ENCODE measurements at places on chromosomes 16 and 17.

DNA sequence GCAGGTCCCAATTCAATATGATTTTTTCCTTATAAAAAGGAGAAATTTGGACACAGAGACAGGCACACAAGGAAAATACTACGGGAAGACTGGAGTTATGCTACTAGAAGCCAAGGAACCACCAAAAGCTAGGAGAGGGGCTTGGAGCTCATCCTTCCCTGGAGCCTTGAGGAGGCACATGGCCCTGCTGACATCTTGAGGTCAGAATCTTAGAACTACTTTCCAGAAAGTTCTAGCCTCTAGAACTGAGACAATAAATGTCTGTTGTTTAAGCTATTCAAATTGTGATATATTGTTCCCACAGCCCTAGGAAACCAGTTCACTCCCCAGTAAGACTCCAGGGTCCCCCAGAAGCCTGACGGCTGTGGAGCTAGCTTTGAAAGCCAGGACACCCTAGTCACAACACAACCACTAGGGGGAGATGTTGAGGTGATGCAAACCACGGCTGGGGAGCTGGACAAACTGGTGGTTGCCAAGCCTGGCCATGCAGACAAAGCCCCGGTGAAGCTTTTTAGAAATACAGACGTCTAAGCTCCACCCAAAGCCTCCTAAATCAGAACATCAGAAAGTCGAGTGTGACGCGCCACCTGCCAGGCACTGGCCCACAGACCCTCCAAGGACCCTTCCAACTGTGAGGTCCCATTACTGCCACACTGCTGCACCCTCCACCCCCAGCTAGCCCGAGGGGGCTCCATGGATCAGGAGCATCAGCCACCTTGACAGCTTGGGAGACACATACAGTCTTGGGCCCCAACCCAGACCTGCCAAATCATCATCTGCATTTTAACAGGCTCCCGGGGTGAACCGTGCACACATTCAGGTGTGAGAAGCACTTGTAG, 106.4 kb downstream of the SLC39A11 start:
- DNase-seq = peak; percentile 21

DNA sequence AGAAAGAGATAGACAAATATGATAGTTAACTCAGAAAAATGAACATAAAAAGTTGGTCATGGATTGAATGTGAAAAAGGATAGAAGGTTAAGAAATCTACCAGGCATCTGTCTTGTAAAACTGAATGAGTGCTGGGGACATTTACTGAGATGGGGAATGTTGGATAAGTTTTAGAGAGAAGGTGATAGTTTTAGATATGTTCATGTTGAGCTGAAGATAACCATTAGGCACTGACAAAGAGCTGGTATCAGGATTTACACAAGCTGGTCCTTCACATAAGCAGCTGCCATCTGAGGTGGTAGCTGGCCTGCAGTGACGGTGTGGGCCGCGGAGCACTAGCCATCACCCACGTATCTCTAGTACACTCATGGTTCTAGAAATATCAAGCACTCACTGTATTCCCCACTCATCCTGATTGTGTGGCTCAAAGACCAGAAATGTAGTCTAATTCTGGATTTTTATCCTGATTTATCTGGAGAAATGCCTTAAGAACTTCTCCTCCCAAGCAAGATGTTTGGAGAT, 194.4 kb upstream of the KCNJ16 start:
- DNase-seq = no peak

GRCh38 chr16:31362476-31363405, 7.8 kb downstream of the ITGAX start:
- no peak for DNase-seq

GRCh38 chr17:72913142-72913682, 179.3 kb downstream of the SLC39A11 start:
- DNase-seq = no peak

DNA sequence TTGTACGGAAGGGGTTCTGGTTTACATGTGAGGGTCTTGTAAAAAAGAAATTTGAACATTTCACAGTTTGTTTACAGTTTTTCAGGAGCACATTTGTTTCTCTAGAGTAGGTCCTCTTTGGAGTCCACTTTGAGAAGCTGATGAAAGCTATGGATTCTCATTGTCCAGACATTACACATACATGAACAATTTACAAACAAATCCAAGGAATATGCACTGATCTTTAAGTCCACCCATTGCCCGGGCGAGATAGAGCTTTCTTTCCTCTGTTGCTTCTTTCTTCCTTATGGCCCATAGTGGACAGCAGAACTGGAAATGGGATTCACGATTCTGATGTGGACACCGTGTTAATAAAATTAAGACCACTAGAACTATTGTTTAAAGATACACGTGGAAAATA, 1.9 kb downstream of the DCAF7 start:
- DNase-seq = no peak

- no peak for DNase-seq
Observed at GRCh38 chr17:64377769-64378282, 12.8 kb downstream of the PECAM1 start.

- DNase-seq = no peak
Observed at GRCh38 chr16:52035436-52035835, 511.5 kb downstream of the TOX3 start.

GRCh38 chr17:81428948-81429774, 33.9 kb downstream of the BAHCC1 start:
- no peak for DNase-seq

DNA sequence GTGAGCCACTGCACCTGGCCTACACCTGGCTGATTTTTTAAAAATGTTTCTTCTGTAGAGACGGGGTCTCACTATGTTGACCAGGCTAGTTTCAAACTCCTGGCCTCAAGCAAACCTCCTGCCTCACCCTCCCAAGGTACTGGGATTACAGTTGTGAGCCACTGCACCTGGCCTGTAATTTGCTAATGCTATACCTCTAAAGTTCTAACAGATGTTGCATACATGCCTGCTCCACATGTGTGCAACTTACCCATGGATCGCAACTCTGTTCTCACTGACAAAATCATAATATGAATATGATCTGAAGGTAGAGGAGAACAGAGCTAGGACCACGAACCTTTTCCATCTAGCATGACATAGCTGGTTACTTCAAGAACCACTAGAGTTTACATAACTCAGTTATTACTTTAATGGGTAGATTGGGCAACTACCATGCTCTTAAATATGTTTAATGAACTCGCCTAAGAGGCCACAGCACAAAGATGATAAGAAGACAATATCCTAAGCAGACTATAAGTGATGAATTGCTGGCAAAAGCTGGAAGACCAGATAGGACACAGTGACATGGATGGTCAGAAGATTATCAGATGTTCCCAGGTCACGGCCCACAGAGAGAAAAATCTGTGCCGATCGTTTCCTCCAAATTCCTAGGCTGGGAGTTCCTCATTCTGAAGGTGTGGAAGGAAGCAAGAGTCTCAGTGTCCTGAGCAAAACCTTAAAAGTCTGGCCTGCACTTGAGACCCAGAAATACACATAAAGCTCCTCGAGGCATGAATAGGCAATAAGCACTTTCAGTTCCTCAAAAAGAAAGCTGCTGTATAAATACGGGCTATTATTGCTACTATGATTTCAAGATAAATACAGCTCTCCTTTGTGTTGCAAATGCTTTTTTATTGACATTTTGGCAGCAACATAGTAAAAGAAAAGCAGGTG, 53.6 kb upstream of the ICAM2 start:
- no peak for DNase-seq

Data from stimulated activated CD4-positive, alpha-beta T cell treated with anti-CD3 and anti-CD28 coated beads, TNF-alpha, amount 100 ng/mL, for 1 hour (primary cell).